Omental fat pad (tissue), 4 donors: ENCODE measurements at places on chromosomes 4 and X. TPM values are rescaled to one million over a fixed set of nuclear protein-coding genes. Genes with fewer than 3 reads are reported as not detected.

- no peak for DNase-seq
Measured at GRCh38 chr4:139973015-139973414, 181.0 kb downstream of the MAML3 start.

DNA sequence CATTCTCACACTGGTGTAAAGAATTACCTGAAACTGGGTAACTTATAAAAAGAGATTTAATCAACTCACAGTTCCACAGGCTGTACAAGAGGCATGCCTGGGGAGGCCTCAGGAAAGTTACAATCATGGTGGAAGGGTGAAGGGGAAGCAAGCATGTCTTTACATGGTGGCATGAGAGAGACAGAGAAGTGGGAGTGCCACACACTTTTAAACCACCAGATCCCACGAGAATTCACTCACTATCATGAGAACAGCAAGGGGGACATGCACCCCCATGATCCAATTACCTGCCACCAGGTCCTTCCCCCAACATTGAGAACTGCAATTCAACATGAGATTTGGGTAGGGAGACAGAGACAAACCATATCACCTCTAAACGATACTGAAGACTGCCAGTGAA lies 23.0 kb downstream of the EPGN start:
- no peak for DNase-seq

- DNase-seq = no peak
Measured at GRCh38 chr4:127642169-127642568, 9.4 kb downstream of the INTU start.

GRCh38 chr4:157300701-157301100 lies 80.2 kb downstream of the GRIA2 start:
- DNase-seq = no peak

DNA sequence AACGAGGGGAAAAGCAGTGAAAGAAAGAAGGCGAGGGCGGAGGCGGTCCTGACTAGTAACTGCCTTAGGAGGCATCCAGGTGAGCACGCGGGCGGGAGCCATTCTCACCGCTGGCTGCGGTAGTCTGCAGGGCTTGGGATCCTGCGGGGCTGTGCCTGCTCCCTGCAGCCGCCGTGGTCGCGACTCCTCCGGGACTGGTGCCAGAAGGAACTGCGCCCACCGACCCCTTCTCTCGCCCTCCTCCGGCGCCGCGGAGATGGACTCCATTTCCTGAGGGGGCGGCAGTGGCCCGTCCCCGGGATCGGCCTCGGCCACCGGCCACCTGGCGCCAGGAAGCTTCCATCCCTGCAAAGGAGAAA lies 543 bp downstream of the NFXL1 start:
- no peak for DNase-seq

DNA sequence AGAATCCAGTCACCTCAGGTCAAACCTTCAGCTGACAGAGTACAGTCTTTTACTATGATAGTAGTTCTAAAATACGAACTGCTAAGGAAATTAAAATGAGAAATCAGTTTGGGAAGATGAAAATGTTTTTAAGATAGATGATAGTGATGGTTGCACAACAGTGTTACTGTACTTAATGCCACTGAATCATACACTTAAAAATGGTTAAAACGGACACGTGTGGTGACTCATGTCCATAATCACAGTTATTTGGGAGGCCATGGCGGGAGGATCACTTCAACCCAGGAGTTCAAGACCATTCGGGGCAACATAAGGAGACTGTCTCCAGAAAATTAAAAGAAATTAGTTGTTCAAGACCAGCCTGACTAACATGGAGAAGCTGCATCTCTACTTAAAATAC lies 41.4 kb downstream of the ABHD18 start:
- DNase-seq = no peak

NPY5R gene
- total RNA-seq = 4.8 TPM

GYPA gene
- not detected for total RNA-seq

- no peak for DNase-seq
Measured at GRCh38 chr4:81436941-81437574, 34.6 kb downstream of the RASGEF1B start.

- DNase-seq = no peak
Measured at GRCh38 chr4:46270986-46271596, 118.8 kb downstream of the GABRA2 start.

GRCh38 chrX:27675493-27675892 lies 85.3 kb downstream of the DCAF8L2 start:
- DNase-seq = no peak

DNA sequence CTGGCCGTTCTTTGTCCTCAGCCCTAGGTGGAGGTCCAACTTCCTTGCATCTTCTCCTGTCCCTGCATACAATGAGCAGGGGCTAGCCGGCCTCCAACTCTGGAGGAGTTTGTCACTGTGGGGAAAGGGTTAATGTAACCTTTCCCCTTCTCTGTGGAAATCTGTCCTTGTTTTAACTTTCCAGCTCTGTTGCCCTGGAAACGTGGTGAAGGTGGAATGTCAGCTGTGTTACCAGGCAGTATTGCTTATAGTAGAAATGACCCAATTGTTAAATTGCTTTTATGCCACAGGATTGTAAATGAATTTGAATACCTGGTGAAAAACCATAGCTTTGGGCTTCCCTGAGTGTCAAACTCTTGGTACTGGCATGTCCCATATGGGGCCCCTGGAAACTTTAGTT lies 131.6 kb upstream of the SCML1 start:
- DNase-seq = no peak

TRPC3 gene
- total RNA-seq = 1.6 TPM

DNA sequence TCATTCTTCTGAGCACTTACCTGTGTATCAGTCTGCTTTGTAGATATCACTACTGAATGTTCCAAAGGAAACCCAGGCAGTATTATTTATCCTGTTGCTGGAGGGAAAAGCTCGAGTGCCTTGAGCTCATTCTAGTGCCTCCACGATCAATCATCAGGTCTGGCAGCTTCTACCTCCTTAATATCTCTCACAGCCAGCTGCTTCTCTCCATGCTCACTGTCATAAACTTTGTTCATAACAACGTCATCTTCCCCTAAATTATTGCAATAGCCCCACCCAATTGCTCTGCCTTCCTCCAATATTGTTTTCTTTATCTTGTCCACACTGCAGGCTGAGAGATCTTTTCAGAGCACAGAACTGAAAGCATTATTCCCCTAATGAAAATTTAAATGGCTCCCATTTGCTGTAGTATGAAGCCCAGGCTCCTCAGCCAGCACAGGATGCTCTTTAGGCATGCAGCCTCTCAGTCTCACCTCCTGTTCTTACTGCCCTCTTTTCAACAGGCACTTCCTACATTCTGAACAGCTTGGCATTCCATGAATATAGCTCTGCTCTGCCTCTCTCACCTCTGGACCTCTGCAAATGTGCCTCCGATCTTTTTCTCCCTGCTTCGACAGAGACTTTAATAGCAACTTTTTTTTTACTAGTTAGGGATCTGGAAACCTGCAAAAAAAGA lies 504.2 kb upstream of the IGFBP7 start:
- DNase-seq = no peak

- no peak for DNase-seq
Measured at GRCh38 chrX:40166582-40166981, 68.8 kb upstream of the BCOR start.

DNA sequence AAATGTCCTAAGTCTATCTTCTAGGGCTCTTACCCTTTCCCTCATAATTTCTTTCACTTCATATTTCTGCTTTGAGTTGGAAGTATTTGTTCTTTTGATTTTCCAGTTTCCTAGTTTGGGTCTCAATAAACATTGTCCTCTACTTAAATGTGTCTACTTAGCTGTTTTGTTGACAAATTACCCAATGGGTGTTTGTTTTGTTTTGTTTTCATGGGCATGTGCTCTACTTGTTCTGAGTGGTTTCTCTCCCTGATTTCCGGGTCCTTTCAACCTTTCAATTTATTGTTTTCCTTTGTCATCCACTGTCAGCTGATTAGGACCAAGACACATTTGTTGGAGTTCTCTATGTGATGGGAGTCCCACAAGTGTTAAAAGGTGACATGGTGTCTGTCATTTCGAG lies 1181.4 kb downstream of the RPA4 start:
- no peak for DNase-seq

GRCh38 chrX:110245011-110245410 lies 72.9 kb downstream of the AMMECR1 start:
- DNase-seq = no peak

- DNase-seq = no peak
Measured at GRCh38 chrX:98448524-98448923, 1564.8 kb downstream of the RPA4 start.

C4orf51 gene
- not detected for total RNA-seq

NLRP2B gene
- total RNA-seq = not detected

DNA sequence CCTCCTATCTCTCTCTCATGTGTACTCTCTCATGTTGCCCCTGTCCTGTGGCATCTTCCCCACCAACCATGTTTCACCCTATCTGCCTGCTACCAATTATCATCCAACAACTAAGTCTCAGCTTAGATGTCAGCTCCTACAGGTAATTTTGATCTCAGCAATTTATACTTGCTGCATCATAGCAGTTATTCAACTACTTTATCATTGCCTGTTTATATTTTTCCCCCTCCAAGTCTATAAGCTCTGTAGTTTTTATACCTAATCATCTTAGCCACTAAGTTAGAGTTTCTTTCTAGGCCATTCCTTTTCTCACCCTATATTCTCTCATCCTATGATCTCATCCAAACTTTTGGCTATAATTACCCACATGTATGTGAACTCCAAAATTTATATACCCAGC lies 50.7 kb downstream of the MAB21L2 start:
- no peak for DNase-seq
